KG1 (cell line): ENCODE measurements at places on chromosomes 2 and 18.
A peak's percentile ranks its signal among the peaks of the same experiment; 100 is the strongest.

GRCh38 chr2:59389240-59389639 lies 1148.1 kb upstream of the FANCL start:
- no peak for DNase-seq

DNA sequence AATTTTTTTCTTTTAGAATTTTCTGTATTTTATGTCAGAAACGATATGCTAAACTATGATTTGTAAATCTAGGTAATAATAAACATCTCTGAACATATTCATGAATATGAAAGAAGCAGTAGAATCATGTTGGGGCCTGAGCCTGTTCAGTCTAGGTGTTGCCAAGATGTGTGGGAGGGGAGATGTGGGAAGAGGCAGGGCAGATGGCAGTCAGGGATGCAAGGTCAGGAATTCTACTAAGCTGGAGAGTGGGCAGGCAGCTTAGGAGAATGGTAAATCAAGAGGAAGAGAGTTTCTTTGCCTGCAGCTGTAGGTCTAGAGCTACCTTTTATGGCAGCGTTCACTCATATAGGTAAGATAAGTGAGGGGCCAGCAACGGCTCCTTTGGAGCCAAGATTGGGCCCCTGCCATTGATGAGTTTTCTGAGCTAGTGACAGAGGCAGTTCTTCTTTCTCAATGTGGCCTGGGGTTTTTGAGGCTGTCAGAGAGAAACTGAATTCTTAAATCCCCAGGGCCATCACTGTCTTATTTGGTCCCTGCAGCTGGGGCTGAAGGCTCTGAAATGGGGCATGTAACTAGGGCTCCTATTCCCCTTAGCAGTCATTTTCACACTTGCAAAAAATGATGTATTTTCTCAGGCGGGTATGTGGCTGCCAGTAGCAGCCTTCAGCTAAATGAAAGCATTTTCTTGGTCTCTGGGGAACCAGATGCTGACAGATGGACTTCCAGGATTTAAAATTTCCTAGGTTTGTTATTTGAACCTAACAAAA lies 232.8 kb downstream of the PIK3C3 start:
- DNase-seq, result no peak

DNA sequence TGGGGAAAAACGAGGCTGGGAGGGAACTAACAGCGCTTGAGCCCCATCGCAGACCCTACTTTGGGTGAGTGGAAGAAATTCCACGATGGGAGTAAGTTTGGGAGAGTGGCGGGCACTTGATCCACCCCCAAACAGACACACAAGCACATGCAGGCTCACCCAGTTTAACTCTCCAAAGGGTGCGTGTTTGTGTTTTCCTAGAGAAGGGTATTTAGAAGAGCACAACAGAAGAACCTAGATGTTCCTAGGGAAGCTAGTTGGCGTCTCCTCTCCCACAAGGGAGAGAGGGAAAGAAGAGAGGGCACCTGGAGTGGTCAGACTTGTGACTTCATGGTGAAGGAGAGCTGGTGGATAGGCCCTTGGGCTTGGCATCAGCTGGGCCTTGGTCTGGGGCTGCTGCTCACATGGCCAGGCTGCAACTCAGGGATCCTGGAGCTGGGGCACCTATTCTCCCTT lies 3.2 kb downstream of the GATA6 start:
- no peak for DNase-seq

DNA sequence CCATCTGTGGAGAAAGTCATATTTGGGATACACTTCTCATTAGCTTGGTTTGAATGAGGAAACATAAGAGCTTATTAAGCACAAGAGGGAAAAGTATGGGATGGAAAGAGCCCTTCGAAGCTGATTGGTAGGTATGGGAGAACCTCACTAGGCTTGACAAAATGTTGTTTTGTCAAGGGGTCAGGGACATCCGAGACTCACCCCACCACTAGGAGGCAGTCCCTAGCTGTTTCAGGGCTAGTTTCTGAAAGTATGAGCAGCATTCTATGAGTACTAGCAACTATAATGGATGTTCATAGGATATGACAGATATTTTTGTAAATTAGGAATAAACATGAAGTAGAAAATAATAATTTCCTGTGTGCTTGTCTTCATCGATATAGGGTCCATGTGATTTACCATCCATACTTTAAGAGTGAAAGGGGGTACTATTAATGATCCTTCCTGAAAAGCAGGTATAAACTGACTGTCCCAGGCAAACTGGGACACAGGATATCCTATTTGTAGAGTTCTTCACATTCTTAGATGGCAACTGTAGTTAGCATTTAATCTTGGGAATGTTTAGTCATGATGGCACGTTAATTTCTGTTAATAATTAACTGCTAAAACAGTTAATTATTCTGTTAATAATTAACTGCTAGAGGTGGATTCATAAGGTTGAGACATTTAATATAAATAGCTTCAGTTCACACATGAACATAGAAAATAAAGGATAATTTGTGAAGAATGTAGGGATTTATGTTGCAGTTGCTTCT lies 28.4 kb downstream of the OTX1 start:
- no peak for DNase-seq

DNA sequence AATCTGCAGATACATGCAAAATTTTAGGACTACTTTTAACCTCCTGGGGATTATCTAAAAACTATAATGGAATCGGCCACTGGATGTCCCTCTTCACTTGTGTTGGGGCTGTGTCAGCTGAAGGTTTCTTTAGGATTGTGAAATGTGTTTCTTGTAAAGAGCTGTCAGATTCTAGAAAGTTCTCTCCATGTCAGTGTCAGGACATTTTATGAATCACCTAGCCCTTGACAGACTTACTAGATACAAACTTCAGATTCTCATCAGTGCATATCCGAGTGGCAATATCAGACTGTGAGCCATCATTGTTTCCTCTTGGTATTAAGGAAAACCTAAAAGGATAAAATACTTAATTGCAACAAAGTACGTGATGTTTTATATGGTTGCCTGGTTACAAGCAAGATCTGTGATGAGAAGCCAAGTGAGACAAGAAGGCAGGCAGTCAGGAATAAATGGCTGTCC lies 107.3 kb downstream of the CPS1 start:
- no peak for DNase-seq

DNA sequence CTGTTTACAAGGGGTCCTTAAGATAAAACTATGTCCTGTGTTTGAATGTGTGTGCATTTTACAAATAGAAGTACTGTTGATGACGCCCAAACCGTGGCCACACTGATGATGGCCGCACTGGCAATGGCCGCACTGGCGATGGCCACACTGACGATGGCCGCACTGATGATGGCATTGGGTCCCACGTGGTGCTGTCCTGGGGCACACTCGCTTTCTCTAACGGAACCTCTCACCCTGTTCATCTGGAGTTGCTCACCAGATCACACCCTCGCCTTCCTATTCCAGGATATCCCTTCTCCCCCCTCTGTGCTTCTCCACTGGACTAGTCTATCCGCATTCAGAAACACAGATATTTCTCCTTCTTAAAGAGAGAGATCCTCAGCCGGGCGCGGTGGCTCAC lies 192.4 kb downstream of the EIPR1 start:
- DNase-seq, result no peak

GRCh38 chr2:45134014-45134413 lies 124.8 kb upstream of the SIX2 start:
- DNase-seq, result no peak

- no peak for DNase-seq
These were observed 15.7 kb downstream of the DYNC1I2 start for GRCh38 chr2:171702781-171703556.

DNA sequence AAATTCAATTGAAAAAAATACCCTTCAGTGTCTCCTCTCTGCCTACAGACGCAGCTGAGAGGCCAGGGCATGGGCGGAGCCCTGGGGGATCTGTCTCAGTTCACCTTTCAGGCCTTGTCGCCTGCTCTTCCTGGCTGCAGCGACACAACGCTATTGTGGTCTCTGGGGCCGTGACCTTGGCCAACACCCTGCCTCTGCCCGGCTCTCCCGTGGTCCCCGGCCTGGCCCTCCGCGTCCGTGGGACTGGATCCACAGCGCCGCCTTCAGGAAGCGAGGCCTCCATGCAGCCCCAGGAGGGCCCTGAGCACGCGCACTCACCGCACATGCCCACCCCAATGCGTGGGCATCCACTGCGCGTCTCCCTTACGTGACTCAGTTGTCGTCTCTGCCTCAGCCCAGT lies 81.1 kb downstream of the MRPS9 start:
- no peak for DNase-seq

DNA sequence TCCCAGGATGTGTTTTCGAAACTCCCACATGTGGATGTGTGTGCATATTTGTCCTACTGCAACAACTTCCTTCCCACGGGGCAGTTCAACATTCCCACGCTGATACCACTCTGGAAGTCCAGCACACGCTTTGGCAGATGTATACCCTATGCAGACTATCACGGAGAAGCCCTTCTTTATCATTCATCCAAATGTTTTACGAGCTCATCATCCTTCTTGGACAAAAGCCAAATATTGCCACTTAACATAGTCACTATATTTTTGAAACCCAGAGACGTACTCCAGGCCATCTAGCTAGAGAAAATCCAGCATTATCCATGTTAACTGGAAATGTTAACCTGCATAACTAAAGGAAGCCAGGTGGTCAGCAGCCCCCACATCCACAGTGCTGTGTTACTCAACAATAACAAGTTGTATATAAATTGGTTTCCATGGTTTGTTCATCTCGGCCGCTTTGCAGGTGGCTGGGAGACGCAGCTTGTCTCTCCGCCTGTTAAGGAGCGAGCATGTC lies 131.5 kb downstream of the ZNF532 start:
- DNase-seq, result no peak

DNA sequence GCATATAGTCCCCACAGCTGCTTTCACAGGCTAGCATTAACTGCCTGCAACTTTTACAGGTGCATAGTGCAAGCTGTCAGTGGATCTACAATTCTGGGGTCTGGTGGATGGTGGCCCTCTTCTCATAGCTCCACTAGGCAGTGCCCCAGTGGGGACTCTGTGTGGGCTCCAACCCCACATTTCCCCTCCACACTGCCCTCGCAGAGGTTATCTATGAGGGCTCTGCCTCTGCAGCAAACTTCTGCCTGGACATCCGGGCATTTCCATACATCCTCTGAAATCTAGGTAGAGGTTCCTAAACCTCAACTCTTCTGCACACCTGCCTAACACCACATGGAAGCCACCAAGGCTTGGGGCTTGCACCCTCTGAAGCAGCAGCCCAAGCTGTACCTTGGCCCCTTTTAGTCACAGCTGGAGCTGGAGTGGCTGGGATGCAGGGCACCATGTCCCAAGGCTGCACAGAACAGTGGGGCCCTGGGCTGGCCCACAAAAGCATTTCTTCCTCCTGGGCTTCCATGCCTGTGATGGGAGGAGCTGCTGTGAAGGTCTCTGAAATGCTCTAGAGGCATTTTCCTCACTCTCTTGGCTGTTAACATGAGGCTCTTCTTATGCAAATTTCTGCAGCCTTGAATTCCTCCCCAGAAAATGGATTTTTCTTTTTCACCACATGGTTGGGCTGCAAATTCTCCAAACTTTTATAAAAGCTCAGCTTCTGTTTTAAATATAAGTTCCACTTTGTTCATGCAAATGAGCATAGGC lies 59.3 kb downstream of the KDM3A start:
- no peak for DNase-seq

- no peak for DNase-seq
These were observed 31.2 kb downstream of the SMAD2 start for GRCh38 chr18:47899107-47899840.

DNA sequence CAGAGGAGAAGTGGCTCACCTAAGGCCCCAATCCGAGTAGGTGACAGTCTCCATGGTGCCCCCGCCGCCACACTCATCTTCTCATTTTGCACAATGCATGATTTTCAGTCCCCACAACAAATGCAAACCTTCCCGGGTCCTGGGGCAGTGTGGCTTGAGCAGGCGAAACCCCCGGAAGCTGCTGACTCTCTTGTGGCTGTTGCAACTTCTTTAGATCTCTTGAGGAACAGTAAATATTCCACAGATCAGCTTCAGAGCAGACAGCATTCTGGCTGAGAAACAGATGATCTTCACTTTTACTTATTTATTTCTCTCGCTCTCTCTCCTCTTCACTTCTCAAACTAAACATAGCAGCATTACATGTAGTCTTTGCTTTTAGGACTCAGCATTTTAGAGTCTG lies 51.9 kb downstream of the ASAP2 start:
- no peak for DNase-seq

DNA sequence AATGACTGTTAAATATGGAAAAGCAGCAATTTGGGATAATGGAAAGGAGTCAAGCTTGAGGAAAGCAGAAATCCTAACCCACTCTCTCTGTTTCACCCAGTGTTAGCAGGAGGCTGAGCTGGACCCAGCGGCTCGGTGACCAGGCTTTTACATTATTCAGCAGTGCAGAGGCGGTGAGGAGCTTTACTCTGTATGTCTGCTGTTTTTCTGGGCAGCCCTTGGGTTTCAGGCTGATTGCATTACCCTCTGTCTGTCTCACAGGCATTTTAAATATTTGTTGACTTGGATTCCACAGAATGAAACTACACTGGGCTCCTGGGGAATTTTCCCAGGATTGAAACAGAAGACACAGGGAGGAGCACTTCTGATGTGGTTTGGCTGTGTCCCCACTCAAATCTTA lies 368.0 kb downstream of the GALR1 start:
- DNase-seq, result no peak

DNA sequence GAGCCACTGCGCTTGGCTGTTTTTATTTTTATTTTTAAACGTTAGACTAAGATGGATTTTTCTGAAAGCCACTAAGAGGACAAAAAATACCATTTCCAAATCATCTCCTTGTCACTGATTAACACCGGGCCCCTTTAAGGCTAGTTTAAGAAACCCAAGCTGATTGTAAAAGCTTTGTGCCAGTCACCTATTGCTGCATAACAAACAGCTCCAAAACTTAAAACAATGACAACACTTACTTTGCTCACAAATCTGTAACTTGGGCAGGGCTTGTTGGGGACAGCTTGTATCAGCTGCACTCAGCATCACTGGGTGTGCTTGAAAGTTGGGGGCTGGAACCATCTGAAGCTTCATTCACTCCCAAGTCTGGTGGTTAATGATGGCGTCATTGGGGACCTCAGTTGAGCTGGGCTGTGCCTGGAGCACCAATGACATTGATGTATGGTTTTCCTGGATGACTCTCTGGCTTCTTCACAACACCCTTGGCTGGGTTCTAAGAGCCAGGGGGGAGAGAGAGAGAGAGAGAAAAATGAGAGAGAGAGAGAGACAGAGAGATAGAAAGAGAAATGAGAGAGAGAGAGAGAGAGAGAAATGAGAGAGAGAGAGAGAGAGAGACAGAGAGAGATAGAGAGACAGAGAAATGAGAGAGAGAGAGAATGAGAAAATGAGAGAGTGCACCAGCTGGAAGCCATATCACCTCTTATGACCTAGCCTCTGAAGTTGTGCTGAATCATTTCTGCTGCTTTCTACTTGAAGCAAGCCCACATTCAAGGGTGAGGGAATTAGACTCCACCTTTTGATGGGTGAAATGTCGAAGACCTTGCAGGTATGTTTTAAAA lies 26.0 kb upstream of the ATG16L1 start:
- DNase-seq, result no peak

GRCh38 chr2:88671786-88672427 lies 19.6 kb upstream of the RPIA start:
- peak; percentile 9 for DNase-seq

- DNase-seq, result no peak
These were observed 8.6 kb upstream of the PRKD3 start for GRCh38 chr2:37333256-37333655.

DNA sequence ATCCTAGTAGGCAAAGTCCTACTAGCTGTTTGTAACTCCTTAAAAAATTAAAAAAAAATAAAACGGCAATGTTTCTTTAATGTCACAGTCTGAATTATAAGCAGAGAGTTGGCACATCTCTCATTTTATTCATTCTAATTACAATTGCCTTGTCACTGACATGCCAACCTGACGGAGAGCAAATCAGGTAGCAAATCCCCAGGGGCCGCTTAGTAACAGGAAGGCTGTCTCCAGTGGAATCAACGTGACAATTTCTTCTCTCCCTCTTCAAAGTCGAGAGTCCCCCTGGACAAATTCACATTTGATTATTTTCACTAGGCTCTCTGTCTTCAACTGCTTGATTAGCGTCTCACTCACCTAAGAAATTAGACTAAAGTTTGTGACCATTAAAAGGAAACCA lies 1598.9 kb upstream of the PIK3C3 start:
- DNase-seq, result no peak
